ENCODE measurements at places on chromosomes 4 and X. TPM values are rescaled to one million over a fixed set of nuclear protein-coding genes. Genes with fewer than 3 reads are reported as not detected.

AP1AR gene
- total RNA-seq, result 6.9 TPM

DNA sequence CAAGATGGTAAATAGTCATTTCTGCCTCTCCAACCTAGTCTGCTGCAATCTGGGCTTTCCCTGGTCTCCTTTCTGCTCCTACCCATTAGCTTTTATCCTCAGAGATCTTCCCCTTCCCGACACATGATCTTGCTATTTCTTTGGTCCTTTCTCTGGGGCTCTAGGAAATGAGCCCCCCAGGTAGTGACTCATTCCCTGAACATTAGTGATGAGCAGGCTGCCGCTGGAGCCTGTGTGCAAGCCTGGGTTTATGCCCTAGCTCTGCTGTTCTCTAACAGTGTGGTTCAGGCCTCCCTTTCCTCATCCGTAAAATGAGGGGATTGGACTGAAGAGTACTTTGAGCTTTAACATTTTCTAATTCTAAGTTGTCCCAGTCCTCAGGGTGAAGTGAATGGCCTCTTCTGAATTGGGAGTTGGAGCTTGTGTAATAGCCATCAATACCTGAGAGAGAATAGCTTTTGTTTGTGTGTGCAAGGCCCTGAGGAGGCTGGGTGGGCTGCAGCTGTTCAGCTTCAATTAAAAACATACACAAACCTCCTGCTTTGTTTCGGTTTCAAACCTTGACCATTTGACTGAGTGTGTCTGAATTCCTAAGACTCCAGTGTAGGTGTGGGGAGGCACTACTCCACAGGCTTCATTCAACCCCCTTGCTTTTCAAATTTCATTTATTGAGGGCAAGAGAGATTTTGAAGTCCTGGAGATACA, 115.6 kb upstream of the SCML1 start:
- DNase-seq, result no peak
- no peaks in the 10 kb centered on the region for H3K27me3 ChIP-seq
- no peaks in the 10 kb centered on the region for H3K4me1 ChIP-seq

JADE1 gene
- 27.7 TPM for total RNA-seq

- no peaks in the 10 kb centered on the region for H3K27me3 ChIP-seq
- no peak overlapping the region for H3K4me3 ChIP-seq
- no peak for DNase-seq
- no peak overlapping the region for H3K27ac ChIP-seq
- no peaks in the 10 kb centered on the region for H3K4me1 ChIP-seq
Measured at GRCh38 chrX:116031331-116031730, 139.2 kb upstream of the AGTR2 start.

GRCh38 chr4:156101571-156101970, 147.9 kb upstream of the CTSO start:
- no peak overlapping the region for H3K27ac ChIP-seq
- H3K4me1 ChIP-seq, result no peaks in the 10 kb centered on the region
- H3K36me3 ChIP-seq, result no peaks in the 10 kb centered on the region
- DNase-seq, result no peak
- H3K4me3 ChIP-seq, result no peak overlapping the region

DNA sequence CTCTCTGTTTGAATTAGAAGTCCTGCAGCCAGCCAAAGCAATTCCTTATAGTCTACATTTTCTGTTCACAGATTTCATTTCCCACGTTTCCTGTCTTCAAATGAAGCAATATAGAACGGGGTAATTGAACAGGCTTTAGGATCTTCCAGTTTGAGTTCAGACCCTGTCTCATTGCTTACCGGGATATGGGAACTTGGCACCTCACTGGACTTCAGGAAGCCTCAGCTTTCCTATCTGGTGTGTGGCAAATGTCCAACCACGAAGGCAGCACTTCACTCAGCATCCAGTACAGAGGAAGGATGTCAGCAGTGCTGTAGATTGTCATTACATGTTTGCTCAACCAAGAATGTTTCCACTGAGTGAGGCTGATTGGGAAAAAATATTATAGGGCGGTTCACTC, 271.1 kb upstream of the ZFP42 start:
- H3K4me1 ChIP-seq, result no peaks in the 10 kb centered on the region
- no peaks in the 10 kb centered on the region for H3K36me3 ChIP-seq
- H3K27ac ChIP-seq, result no peak overlapping the region
- H3K27me3 ChIP-seq, result no peaks in the 10 kb centered on the region
- H3K4me3 ChIP-seq, result no peak overlapping the region
